ENCODE measurements at places on chromosomes 12 and 14.

GRCh38 chr14:100567877-100568163, 19.4 kb downstream of the BEGAIN start:
- DNase-seq: no peak

- no peak for DNase-seq
Measured at GRCh38 chr14:34872822-34873588, 2.2 kb downstream of the BAZ1A start.

GRCh38 chr14:54487771-54488170, 1.0 kb downstream of the GMFB start:
- no peak for DNase-seq

- DNase-seq: peak; percentile 82
Measured at GRCh38 chr14:24013654-24014514, 25.2 kb downstream of the DHRS4L2 start.

DNA sequence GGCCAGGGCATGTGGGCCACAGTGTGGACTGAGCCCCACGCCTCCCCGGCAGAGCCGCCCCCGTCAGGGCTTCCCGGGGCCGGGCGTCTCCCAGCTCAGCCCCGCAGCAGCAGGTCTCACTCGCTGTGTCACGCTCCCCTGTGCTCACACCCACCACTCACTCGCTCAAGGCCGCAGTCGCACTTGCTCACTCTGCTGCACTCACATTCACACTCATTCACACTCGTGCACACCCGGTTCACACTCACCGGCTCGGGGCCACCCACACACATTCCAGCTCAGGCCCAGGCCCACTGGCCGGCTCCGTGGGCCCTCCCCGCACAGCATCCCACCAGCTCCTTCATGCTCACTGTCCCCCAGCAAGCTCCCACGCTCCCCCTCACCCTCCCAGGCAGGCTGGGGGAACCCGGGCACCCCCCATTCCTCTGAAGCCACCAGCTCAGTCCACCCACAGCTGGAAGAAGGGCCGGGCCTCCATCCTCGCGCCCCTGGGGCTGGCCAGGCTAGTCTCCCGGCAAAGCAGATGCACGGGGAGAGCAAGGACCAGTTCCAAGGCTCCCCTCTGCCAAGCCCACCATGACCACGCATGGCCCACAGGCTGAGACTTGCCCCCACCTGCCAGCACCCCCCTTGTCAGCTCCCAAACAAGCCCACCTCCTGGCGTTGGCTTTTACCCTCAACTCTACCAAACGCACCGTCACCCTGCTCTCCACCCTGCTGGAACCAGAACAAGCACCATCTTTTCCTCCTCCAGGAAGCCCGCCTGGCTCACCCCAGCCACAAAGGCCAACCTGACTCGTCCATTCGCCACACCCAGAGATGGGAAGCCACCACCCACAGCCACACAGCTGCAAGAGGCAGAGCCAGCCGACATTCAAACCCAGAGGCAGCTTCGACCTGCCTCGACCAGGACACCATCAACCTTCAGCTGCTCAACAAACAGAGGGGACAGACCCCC, 28.0 kb downstream of the NCOR2 start:
- no peak for DNase-seq

- no peak for DNase-seq
Measured at GRCh38 chr12:124504273-124505000, 63.0 kb downstream of the NCOR2 start.

DNA sequence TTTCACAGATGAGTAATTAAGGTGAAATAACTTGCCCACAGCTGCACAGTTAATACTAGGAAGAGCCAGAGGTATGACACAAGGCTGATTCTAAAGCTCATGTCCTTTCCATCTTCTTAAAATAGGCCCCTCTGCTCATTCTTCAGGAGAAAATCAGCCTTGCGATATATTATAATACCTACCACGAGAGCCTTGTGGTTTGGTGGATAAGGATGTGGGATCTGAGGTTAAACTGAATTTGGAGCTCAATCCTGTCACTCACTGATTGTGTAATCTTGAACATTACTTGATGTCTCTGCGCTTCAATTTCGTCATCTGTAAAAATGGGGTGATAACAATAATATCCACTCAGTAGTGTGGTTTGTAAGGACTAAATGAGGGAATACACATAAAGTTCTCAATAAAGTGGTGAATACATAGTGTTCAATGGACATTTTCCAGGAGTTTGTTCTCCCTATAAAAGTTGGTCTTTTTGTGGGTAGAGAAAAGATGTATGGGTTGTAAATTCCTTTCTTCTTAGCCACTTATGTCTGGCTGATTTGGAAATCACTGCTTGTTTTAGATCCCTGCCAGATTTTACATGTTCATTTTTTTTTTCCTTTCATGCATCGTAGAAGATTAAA, 25.1 kb upstream of the ATP2B1 start:
- DNase-seq: peak; percentile 30

DNA sequence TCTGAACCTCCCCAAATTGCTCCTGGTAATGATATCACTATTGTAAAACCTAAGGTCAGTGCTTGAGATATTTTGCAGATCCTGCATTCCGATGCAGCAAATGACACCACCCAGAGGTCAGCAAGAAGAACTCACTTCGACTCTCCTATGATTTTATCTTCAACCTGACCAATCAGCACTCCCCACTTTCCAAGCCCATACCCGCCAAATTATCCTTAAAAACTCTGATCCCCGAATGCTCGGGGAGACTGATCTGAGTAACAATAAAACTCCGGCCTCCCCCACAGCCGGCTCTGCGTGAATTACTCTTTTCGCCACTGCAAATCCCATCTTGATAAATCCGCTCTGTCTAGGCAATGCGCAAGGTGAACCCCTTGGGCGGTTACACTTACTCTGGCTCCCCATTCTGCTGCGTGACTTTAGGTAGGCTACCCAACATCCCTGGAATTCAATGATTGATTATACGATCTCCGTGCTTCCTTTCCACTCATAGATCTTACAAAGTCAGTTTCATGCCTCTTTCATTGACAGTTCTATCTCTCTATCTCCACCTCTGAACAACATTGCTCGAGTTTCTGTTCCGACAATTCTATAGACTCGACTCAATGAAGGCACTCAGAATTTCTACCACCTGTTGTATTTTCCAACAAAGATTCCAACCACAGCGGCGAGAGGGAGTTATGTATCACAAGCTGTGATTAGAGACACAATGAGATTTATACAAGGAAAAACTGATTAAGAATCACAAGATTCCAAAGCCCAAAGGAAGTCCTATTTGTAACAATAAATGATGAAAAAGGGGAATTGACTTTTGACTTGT, 939 bp downstream of the NPC2 start:
- DNase-seq: peak; percentile 24

DNA sequence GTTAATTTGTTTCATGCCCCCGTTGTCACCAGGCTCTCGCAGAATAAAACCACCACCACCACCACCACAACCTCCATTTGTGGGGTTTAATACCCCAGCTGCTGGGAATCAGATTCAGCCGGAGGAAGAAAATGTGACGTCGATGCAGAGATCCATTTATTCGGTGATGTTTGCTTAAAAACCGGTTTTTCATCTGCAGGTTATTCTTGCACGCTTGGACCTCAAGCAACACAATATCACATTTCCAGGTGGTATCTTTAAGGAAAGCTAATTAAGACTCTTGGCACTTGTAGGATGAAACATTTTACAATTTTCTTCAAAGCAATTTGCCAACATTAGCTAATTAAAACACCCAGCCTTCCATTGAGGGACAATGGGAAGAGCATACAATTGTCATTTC, 39.8 kb downstream of the SPRING1 start:
- no peak for DNase-seq

- no peak for DNase-seq
Measured at GRCh38 chr12:116164250-116165035, 113.0 kb downstream of the MED13L start.

DNA sequence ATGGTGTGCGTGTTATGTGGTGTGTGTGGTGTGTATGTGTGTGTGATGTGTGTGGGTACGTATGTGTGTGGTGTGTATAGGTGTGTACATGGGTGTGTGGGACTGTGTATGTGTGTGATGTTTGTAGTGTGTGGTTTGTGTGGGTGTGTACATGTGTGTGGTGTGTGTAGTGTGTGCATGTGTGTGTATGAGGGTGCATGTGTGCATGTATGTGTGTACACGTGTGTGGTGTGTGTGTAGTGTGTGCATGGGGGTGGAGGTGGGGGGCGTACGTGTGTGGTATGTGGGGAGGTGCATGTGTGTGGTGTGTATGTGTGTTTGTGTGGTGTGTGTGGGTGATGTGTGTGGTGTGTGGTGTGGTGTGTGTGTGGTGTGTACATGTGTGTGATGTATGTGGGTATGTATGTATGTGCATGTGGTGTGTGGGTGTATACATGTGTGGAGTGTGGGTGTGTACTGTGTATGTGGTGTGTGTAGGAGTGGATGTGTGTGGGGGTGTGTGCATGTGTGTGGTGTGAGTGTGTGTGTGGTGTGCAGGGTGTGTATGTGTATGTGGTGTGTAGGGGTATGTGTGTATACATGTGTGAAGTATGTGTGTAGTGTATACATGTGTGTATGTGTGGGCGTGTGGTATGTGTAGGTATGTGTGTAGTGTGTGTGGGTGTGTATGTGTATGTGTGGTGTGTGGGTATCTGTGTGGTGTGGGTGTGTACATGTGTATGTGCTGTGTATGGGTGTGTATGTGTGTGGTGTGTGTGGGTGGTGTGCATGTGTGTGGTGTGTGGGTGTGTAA, 119.8 kb upstream of the GSC start:
- no peak for DNase-seq

- DNase-seq: peak; percentile 33
Measured at GRCh38 chr12:13864081-13864673, 117.2 kb downstream of the GRIN2B start.

DNA sequence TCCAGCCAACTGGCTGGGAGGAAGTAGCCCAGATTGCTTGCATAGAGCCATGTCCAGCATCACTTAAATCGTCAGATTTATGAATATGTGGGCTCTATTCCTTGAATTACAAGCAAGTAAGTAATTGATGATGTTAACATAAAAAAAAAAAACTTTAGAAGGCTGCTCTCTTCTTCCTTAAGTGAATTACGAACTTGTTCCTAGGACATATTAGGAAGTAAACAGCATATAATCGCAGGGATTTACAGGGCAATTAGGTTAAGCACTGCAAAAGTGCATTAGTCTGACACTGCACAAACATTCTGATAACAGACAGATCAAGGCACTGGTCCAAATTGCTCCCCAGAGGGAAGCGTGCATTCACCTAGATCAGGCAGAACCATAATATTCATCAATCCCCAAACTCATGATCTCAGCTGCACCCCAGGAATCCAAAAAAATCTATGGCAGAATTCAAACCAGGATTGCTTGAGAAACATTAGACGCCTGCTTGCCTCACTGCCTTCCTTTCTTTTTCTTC, 293.2 kb downstream of the TMEM132D start:
- no peak for DNase-seq

DNA sequence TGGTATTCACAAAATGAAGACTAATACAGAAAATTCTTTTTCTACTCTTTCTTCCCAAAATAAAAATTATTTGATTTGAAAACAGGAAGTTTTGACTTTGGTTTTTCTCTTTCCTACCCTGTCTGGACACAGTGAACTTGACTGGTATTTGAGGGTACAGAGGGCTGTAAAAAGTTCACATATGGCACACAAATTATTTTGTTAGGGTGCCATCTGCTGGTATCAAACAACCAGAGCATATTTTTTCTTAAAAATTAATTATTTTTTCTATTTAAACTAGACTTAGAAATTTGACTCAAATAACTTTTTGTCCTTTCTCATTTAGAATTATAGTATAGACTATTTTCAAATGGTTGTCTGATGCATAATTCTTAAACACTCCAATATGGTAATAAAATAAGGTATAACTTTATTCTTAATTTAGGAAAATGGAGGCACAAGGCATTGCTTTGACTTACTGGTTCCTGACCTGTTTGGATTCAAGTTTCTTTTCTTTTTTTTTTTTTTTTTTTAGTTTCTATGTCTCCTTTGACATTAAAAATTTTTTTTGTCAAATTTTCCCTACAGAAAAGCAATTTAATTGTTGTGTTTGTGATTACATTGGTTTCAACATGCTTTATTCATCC, 390.6 kb downstream of the PRKD1 start:
- no peak for DNase-seq

GRCh38 chr14:29176876-29177275, 410.3 kb downstream of the FOXG1 start:
- DNase-seq: no peak

DNA sequence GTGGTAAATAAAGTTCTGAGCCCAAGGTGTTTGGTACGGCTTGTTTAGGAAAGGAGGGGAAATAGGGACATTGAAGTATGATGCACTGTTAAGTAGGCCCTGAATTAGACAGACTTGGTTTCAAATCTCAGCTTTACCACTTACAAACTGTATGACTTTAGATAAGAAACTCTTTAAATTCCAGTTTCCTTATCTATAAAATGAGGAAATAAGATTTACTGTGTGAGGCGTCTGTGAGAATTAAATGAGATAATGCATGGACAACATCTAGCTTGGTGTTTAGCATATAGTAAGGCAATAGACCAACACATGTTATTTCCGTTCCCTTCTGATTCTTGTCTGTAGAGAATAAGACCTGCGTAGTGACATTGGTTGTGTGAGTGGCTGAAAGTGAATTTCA, 7.0 kb downstream of the NCKAP1L start:
- DNase-seq: no peak

- DNase-seq: no peak
Measured at GRCh38 chr12:80700327-80700726, 7.1 kb upstream of the MYF6 start.

DNA sequence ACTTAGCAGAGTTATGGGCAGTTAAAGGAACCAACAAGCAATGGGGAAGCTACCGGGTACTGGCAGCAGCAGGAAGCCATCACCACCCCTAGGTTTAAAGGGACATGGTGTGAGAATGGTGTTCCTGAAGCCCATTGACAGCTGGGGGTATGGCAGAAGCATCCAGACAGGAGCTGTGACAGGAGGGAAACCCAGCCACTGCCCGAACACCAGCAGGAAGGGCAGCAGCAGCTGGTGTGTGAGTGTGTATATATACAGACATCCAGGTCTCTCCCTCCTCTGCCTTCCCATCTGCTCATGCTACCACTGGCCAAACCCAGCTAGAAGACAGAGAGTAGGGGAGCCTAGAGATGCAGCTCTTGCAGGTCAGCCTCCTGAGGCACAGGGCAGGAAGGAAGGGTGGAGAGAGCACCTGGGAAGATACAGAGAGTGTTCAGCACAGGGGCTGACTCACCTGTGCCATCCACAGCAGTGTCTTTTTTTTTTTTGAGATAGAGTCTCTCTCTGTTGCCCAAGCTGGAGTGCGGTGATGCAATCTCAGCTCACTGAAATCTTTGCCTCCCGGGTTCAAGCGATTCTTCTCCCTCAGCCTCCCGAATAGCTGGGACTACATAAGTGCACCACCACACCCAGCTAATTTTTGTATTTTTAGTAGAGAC, 9.2 kb upstream of the ADCK1 start:
- DNase-seq: no peak

DNA sequence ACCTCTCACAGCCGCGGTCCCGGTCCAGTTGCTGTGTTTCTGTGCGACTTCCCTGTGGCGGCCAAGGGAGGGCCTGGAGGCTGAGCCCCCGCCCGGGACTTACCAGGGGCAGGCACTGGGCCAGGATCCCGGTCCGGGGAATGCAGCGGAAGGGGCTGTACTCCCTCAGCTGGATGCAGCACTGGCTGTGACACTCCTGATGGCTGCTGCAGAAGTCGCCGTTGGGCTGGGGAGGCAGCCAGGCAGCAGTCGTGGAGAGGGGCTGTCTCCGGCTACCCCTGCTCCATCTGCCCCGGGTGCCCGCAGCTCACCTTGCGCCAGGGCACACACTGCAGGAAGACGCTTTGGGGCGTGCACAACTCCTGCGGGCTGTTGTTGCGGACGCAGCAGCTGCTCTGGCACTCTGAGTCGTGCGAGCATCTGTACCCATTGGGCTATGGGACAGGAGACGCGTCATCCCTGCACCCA, 6.2 kb downstream of the LRCOL1 start:
- no peak for DNase-seq
